IMR-90 (cell line): ENCODE measurements at places on chromosomes 1 and 21. TPM values are rescaled to one million over a fixed set of nuclear protein-coding genes. Genes with fewer than 3 reads are reported as not detected.

DNA sequence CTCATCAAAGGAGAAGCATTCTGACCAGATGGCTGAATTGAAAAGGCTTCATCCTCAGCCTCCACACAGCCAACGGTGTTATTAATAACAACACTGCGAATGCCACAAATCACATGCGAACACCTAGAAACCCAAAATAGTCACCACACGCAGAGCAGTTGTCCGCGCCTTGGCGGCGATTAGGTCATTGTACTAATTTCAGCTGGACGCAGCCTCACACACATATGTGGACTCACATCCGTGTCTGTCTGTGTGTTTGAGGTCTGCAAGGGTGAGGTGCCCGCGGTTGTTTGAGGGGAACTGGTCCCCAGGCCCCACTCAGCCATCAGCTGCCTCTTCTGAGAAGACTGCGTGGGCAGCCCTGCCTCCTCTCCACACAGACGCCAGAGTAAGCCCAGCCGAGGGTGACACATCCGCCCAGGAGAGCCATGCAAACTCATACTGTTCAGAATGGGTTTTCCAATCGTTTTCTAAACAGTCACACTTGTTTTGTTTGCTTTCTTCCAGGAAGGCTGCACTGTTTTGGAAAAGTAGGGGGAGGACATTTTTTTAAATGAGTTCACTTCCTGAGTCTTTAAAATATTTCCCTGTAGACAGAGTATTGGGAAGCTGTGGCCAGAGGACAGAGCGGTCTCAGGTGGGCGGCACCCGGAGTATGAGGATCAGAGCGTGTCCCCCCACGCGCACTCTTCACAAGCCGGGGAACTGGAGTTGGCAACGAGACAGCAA lies 53.4 kb downstream of the TOMM20 start:
- peak; percentile 97 for DNase-seq

- no peak for DNase-seq
Observed at GRCh38 chr1:69269491-69269890, 298.2 kb upstream of the LRRC7 start.

The MROH7 gene
- total RNA-seq: not detected in 2 replicates

- DNase-seq: no peak
Observed at GRCh38 chr21:46551636-46552241, 53.1 kb downstream of the S100B start.

The CDC20 gene
- total RNA-seq: 78.0 and 103 TPM in 2 replicates

DNA sequence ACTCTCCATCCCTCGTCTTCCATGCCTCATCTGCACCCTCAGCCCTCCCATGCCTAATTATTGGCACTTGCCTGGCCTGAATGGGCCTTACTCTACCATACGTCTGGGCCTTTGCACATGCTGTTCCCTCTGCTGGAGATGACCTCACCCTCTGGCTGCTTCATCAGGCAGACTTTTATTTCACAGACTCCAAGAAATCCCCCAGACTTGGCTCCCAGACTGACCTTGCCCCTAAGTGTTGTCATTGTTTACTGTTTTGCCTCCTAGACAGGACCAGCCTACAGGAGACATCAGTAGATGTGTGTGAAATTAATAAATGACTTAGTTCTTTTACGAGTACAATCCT lies 5.2 kb upstream of the AHDC1 start:
- DNase-seq: no peak

The BRINP2 gene
- not detected in 2 replicates for total RNA-seq

DNA sequence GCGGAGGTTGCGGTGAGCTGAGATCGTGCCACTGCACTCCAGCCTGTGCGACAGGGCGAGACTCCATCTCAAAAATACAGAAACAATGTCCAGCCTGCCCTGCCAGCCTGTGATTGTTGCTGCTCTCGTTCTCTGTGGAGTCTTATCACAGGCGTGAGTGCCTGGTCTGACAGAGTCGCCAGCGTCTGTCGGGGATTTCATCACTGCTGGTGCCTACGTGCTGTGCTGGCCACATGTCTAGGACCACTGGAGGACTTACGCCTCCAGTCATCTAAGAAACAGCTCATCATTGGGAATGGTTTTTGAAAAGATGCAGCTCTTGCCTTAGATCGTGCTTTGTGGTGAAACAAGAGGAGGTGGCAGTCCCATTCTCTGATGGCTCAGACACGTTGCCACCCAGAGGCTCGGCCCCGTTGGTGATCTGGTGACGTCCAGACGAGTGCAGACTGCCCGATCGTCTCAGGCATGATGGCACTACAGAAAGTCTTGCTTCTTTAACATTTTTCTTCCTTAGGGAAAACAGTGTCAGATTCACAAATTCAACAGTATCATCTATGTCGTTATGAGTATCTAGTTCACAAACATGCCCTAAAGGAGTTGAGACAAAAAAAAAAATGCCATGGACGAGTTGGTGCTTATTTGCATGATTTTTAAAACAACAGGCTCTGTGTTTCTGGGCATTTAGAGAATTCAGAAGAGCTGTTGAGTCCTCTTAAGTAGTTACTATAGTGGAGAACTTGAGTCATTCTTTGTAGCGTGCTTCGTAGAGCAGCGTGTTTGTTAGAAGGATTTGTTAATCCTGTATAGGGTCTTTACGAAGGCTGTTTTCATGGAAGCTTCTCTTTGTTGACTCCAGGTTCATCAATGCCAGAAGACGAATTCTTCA lies 47.5 kb downstream of the CBS start:
- no peak for DNase-seq

- DNase-seq: no peak
Observed at GRCh38 chr1:61424382-61424781, 300.6 kb downstream of the TM2D1 start.

GRCh38 chr1:66275601-66276023 lies 258.3 kb upstream of the SGIP1 start:
- no peak for DNase-seq

The SLAMF9 gene
- total RNA-seq: 0.18 and 0.28 TPM in 2 replicates

DNA sequence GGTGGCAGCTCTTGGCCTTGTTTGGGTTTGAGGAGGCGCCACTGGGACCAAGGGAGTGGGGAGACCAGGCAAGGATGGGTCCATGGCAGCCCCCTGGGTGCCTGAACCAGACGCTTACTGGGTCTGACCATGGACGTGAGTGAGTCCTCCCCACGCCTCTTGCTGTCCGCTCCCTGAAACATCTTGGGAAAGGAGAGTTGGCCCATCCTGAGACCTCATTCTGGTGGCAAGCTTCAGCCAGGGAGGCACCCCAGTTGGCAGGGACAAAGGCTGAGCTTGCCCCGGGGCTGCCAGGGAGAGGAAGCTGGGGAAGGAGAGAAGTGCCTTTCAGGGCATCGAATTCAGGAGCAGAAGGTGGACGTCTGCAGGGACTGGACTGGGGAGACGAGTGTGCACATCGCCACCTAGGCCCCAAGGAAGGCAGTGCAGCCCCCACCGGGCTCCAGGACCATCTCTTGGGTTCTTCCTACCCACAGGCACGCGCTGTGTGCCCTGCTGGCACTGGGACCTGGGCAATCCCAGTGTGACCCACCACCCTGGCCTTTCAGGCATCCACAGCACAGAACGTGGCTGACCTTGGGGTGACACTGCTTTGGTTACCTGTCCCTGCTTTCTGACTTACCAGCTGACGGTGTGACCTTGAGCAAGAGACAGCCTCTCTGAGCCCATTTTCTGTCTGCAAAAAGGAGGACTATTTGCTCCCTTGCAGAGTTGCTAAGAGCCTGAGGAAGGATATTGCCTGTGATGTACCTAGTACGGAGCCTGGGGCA lies 132.9 kb upstream of the WNT4 start:
- peak; percentile 49 for DNase-seq

- DNase-seq: no peak
Observed at GRCh38 chr1:220093361-220094015, 444 bp upstream of the IARS2 start.

The GRIK1 gene
- not detected in 2 replicates for total RNA-seq

GRCh38 chr1:204716660-204717059 lies 31.1 kb upstream of the LRRN2 start:
- no peak for DNase-seq

DNA sequence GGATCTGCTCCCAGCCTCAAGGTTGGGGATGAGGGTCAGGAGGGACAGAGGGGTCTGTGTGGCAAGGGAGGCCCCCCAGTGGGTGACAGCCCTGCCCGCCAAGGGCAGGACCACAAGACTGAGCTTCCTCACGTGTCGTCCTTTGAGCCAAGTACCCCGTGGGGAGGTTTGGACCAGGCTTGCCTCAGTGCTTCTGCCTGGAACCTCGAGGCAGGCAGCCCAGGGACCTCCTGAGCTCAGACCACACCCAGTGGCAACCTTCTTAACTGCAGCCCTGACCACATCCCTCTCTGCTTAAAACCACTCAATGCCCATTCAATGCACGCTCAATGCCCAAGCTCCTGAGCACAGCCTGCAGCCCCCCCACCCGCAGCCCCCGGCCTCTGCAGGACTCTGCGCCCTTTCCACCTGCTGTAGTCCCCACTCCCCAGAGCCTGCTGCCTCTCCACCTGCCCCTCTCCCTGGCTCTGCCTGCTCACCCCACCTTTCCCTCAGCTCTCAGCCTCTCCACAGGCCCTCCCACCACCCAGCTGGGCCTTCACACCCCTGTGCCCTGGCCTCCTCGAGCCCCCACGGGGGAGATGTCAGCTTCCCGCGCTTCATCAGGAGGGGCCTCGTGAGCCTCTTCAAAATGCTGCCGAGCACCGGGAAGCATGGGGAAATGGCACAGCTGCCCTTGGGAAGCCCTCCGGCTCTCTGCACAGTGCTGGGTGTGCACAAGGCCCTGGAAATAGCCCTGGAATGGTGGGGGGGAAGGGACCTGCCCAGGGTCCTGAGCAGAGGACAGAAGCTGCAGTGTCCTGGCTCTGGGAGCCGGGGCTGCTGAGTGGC lies 129.3 kb upstream of the VAMP3 start:
- no peak for DNase-seq

DNA sequence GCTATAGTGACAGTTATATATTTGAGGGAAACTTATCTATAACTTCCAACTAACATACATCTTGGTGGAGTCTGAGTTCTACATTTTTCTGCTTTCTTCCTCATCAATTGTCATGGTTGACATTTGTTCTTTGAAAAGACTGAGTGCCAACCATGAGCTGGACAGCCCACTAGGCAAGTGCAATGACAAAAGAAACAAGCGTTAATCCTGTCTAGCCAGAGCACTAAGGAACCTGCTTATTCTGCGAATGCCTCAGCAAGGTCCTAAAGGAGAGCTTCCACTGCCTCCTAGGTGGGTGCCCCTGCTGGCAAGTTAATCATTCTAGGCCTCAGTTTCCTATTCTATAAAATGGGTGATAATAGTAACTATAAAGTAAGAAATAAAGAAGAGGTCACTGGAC lies 44.8 kb downstream of the IRF2BP2 start:
- no peak for DNase-seq

DNA sequence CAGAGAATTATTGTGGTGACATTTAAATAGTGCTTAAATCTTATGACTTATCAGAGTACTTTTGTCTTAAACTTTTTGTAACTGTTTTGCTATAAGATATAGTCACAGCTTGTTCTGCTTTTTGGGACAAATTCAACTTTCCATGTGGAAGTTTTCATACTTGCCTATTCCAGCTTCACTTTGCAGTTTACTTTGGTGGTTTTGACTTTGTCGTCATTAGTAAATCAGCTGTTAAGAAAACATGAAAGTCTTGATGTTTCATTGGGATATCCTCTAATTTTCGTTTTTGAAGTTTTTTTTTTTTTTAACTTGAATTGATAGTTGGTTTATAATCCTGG lies 31.3 kb downstream of the SDCCAG8 start:
- peak; percentile 63 for DNase-seq

- no peak for DNase-seq
Observed at GRCh38 chr1:15515022-15515663, 8.9 kb downstream of the CASP9 start.

GRCh38 chr21:25360593-25360992 lies 246.7 kb downstream of the MRPL39 start:
- DNase-seq: no peak

- no peak for DNase-seq
Observed at GRCh38 chr1:234900595-234900994, 228.0 kb downstream of the TOMM20 start.

- DNase-seq: no peak
Observed at GRCh38 chr1:223109581-223110026, 33.4 kb downstream of the TLR5 start.

GRCh38 chr1:160580221-160580812 lies 1.0 kb upstream of the CD84 start:
- no peak for DNase-seq

GRCh38 chr1:85847356-85847755 lies 139.1 kb upstream of the ZNHIT6 start:
- no peak for DNase-seq

DNA sequence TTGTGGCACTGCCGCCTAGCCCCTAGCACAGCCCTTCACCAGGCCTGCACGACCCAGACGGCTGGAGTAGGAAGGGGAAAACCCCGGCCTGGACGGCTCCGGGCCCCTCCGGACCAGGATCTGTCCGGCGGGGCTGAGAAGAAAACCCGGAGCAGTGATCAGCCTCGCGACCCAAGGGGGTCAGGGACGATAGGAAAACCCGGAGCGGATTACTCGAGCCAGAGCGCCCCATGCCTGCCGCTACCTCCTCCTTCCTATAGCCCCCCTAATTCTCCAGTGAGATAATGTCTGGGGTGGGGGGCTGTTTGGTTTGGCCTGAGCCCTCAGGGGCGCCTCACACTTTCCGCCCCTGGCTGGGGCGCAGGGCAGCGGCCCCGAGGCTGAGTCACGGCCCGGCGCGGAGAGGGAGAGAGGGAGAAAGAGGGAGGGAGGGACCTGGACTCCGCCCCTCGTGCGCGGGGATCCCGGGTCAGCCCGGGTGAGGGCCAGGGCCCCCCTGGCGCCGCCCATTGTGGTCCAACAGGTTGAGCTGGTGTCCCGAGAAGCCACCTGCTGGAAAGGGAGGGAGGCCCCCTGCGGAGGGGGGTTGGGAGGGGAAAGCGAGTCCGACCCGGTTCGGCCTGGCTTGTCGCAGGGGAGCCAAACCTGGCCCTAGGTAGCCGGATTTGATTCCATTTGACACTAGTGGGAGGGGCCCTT lies 1.7 kb upstream of the ZBTB7B start:
- DNase-seq: peak; percentile 77

GRCh38 chr1:168783458-168784210 lies 54.6 kb upstream of the DPT start:
- DNase-seq: no peak
